ENCODE measurements at places on chromosomes 2 and 18.

GRCh38 chr2:36650031-36650829 lies 46.3 kb upstream of the VIT start:
- no peak for DNase-seq

DNA sequence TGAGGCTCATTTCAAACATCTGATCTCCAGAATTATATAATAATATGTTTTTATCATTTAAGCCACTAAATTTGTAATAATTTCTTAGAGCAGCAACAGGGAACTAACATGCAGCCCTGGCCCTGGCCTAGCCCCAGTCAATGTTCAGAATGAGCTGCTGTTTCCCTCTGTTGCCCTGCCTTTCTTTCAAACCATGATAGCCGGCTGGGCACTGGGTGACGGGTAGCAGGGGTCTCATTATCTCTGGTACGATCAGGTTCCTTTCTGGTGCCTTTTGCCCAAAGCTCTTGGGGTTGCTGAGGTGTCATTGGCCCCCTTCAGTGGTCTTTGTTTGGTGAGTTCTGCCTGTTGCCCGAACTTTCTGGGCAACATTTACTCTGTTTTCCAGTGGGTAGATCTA lies 63.1 kb downstream of the THNSL2 start:
- DNase-seq: no peak

- DNase-seq: no peak
These were observed 132.8 kb upstream of the SERTAD2 start for GRCh38 chr2:64786343-64787018.

- DNase-seq: no peak
These were observed 105.5 kb downstream of the GCA start for GRCh38 chr2:162449471-162449870.

DNA sequence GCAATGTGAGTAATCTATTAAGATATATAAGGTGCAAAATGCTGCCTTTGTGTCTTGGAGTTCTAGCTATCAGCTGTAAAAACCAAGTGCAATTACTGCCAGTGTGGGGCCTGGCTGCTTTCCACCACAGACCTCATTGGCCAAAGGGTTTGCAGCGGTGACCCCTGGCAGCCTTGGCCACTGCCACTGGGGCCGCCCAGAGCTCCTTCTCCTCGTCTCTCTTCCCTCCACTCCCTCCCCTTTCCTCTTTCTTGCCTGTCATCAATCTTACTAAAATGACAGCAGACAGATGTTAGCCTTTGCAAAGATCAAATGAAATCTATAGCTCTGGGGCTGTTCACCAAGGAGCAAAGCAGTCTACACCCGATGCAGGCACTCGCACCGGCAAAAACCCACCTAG lies 986.3 kb downstream of the BCL11A start:
- DNase-seq: no peak

Measured in natural killer cell (primary cell).